A375 (cell line): ENCODE measurements at places on chromosomes 16 and 17. TPM values are rescaled to one million over a fixed set of nuclear protein-coding genes. Genes with fewer than 3 reads are reported as not detected.

NME4 gene
- 226 and 246 TPM in 2 replicates for total RNA-seq

KRTAP1-5 gene
- total RNA-seq: not detected in 2 replicates

CDRT15L2 gene
- total RNA-seq: not detected in 2 replicates

OXLD1 gene
- 93.6 and 127 TPM in 2 replicates for total RNA-seq

CDIP1 gene
- 8.0 and 8.1 TPM in 2 replicates for total RNA-seq

EVI2B gene
- 0.08 and 0.60 TPM in 2 replicates for total RNA-seq

CCNF gene
- 39.2 and 42.2 TPM in 2 replicates for total RNA-seq

GSE1 gene
- 14.6 and 18.6 TPM in 2 replicates for total RNA-seq

MTMR4 gene
- 19.4 and 24.0 TPM in 2 replicates for total RNA-seq

BEAN1 gene
- not detected in 2 replicates for total RNA-seq

KLHL10 gene
- not detected in 2 replicates for total RNA-seq

PRSS27 gene
- 0.64 and 1.5 TPM in 2 replicates for total RNA-seq

ZFP90 gene
- total RNA-seq: 13.6 and 18.6 TPM in 2 replicates

ABCA8 gene
- 0.88 and 5.8 TPM in 2 replicates for total RNA-seq
